ENCODE measurements at places on chromosomes 16 and 17.

DNA sequence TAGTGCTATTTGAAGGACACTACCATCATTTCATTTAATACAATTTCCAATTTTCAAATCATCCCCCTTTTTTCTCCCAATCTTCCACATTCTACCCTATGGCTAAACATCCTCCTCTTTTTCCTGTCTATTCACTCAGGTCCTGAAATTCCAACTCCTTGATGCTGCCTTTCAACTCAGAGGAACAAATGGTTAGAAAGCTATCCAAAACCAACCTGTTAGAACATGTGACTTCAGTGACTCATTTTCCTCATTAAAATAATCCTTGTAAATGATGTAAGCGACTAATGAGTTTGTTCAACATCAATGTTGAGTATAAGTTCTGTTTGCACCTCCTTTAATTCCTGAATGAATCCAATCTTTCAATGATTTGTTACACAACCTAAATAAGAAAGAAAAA is 5.5 kb downstream of the PSMD12 start:
- no peak for DNase-seq

DNA sequence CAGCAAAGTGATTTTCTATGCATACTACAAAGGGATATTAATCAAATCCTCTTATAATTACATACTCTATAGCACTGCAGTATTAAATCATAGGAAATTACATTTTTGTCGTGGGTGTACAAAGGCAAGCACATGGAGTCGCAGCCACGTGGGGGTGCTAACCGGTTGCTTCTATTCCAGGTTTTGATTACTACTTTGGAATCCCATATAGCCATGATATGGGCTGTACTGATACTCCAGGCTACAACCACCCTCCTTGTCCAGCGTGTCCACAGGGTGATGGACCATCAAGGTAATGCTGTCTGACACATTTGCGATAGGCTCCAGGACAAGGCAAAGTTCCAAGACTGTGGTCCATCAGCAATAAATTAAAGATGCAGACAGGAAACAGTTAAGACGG is 60.1 kb downstream of the ARSG start:
- no peak for DNase-seq

GRCh38 chr17:42522798-42523278 is 13.2 kb upstream of the NAGLU start:
- no peak for DNase-seq

DNA sequence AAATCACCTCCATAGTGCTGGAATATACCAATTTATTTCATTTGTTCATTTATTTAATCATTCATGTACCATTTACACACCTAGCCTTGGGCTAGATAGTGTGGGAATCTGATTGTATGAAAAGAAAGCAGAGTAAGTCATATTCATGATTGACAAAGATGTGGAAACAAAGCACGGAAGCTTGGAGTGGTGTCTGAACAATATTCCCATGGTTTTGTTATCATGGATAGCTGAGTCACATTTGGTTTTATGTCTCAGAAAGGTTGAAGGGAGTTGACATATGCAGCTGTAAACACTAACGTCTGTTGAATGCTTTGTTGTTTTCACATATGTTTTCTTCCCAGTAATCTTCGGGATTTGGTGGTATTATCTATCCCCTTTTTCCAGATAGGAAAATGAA is 76.6 kb downstream of the MAP2K4 start:
- DNase-seq = no peak

DNA sequence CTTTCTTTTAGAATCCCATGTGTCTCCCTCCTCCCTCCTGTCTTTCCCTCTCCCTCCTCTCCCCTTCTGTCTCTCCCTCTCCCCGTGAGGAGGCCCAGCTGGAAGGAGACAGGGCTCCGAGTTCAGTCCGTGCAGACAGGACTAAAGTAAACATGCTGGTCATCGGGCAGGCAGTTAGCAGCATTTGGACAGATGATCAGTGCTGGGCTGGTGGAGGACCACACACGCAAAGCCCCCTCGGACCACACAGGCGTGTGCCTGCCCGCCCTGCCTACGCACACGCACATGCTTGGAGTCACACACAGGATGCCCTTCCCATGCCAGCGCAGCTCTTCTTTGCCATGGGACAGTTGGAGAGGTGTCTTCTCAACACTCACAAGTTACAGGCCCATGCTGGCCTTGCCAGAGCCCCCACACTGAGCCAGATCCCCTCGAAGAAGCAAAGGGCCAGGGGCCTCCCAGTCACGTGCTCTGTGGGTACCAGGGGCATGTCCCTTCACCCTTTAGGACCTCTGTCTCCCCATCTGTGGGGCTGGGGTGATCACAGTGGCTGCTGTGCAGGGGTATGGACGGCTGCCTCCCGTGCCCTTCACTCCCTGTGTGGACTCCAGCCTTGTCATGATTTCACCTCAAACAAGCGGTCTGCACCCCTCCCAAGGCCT is 215.7 kb upstream of the FOXF1 start:
- no peak for DNase-seq

- DNase-seq = no peak
Observed at GRCh38 chr17:1898332-1898731, 68.5 kb downstream of the RPA1 start.

DNA sequence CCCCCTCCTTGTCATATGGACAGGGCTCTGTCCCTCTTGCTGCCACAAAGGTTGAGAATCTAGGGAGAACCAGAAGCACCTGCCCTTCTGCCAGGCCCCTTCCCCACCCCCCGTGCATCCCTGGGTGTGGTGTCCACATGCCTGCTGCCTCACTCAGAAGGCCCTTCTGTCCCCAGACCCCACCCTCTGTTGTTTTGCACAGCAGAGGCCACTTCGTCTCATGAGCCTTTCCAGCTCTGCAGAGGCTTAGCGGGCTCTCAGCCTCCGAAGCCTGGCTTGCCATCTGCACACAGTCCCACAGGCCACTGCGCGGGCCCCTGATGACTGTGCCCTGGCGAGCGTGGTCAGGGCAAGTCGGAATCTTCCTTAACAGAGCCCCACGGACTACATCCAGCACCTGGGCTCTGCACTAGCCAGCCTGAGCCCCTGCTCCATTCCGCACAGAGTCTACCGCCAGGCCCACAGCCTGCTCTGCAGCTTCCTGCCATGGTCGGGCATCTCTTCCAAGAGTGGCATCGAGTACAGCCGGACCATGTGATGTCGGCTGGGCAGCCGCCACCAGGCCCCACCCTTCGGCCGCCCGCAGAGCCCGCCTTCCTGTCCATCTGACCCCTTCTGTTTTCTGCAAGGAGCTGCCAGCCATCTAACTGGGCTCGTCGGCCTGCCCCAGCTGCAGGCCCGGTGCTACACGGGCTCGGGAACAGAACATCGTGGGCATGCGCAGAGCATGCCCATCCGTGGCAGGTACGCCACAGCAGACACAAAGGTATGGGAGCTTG is 10.8 kb downstream of the C16orf90 start:
- no peak for DNase-seq

DNA sequence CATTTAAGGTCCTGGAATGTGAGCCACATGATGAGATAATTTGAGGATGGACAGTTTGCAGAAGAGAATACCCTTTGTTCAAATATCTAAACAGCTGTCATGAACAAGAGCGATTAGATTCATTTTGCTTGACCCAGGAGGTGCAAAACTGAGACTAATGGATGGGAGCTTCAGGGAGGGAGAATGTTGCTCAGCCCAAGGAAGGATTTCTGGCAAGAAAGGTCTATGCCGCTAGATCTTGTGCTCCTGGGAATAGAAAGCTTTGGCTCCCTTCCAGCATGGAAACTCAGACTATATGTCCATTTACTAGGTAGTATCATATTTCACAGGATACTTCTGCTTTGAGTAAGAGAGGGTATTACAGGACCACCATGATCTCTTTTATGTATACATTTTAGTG is 14.8 kb upstream of the CDH11 start:
- DNase-seq = no peak

GRCh38 chr17:48546924-48547807 is 2.3 kb upstream of the HOXB2 start:
- DNase-seq = no peak

GRCh38 chr17:50603340-50603739 is 31.3 kb upstream of the ABCC3 start:
- no peak for DNase-seq

DNA sequence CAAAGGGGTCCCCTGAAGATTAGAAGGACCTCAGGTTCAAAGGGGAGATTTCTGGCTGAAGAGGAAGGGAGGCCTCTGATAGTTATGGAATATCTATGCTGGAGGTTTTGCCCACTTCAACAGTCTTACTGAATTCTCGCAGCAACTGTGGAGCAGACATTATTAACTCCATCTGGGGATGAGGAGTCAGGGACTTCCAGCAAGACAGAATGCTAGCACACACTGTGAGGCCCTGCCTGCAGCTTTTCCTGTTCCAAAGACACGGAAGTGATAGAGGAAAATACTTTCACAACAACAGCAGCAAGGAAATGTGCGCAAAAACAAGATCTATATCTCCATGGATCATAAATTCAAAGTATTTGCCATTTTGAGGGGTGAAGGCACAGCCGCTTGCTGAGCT is 72.8 kb downstream of the RPH3AL start:
- no peak for DNase-seq

DNA sequence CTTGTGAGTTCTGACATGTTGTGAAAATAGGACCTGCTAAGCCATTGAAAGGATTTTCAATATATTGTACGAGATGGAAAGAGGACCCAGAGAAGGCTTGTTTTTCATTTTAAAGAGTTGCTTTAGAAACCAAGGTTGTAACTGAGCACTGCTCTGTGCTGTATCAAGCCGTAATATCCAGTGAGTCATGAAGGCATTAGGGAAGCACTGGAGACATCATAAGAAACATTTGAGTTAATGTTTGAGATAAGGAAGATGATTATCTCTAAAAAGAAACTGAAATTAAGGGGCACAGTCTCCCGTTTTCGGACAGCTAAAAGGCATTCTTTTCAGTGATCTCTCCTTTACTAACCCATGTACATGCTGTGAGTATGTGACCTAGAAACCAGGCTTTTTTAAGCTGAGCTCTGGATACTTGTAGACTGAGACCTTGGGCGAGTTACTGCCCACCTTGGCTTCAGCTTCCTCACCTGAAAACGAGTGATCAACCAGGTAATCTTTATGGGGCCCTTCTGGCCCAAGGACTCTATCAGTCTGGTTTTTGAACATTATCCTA is 149.2 kb upstream of the TBX2 start:
- no peak for DNase-seq

GRCh38 chr17:39225308-39225958 is at the start of gene STAC2:
Gene STAC2 (minus strand): TSS chr17:39225945. CDS start chr17:39225502, 443 bp downstream.
- no peak for DNase-seq

DNA sequence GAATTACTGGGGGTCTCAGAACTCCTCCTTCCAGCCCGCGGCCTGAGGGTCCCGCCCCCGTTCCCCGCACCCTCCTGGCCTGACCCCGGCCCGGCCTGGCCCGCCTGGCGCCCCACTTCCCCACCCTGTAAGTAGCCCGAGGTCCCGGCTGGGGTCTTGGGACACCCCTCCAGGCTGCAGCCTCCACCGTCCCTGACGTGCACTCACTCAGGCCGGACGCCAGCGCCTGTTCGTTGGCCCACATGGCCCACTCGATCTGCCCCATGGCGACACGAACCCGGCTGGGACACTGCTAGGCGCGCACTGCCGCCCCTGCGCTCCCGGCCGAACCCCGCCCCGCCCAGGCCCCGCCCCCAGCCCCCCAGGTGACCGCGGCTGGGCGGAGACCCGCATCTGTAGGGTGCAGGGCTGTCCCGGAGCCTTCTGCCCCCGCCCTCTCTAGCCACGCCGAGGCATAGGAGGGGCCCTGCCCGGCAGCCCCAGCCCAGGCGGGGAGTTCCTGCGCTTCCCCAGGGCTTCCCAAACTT is at the start of gene CYBA:
Gene CYBA, minus strand, starts transcription at position 305 of the 527 bp plus-strand sequence. Its CDS starts 40 bp downstream, at position 265.
- DNase-seq = peak; percentile 69

GRCh38 chr17:50458270-50458669 is 10.4 kb downstream of the CHAD start:
- DNase-seq = no peak

GRCh38 chr16:69325784-69326171 is 4.6 kb downstream of the PDF start:
- DNase-seq = no peak

- no peak for DNase-seq
Observed at GRCh38 chr16:5928476-5929065, 831.0 kb upstream of the EEF2KMT start.

DNA sequence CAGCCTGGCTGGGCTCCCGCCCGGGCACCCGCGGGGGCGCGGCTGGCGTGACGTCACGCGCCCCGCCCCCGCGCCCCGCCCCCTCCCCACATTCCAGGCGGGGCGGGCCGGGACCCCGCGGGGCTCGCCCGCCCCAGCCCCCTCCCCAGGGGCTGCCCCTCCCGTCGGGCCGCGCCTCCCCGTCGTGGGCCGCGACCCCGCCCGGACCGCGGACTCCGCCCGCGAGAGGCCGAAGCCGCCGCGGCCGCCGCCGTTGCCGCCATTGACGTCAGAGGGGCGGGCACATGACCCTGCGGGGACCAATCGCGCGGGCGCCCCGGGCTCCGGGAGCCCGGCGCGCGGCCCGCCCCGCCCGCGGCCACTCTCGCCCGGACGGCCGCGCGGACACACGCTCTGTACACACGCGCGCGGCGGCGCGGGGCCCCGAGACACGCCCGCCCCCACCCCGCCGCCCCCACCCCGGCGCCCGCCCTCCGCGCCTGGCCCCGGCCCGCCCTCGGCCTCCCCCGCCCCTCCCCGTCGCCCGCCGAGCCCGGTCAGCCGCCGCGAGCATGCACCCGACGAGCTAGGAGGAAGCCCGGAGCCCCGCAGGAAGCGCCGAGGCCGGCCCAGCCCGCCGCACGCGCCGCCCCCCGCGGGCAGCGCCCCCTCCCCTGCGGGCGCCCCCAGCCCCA is at the start of gene CMIP:
Gene CMIP, plus strand, starts transcription at position 361 of the 674 bp plus-strand sequence.
- DNase-seq = peak; percentile 67

DNA sequence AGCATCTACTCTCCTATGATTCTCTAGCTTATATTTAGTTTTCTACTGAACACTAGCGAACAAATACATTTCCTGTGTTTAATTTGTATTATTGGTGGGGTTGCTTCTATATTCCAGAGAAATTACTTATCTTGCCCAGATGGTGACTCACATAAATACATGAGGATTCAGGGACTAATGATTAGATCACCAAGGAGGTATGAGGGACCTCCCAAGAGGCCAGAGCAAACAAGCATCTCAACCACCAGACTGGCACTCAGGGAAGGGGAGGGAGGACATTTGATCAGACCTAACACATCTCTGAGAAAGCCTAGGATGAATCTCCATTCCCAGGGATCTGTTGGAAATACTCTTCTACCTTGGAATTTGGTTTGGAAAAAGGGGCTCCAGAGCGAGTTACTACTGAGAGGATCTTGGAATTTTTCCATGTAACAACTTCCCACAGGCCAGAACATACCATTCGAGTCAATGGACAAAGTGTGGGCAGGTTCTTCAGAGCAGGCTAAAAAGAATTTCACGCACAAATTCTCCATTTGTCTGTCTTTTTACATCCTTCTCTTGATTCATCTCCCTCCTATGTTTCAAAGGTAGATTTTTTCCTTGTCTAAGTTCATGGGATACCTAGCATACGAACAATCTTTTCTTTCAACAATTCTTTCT is 262.6 kb upstream of the MYOCD start:
- no peak for DNase-seq

- DNase-seq = no peak
Observed at GRCh38 chr17:65627108-65627507, 65.7 kb upstream of the AXIN2 start.

DNA sequence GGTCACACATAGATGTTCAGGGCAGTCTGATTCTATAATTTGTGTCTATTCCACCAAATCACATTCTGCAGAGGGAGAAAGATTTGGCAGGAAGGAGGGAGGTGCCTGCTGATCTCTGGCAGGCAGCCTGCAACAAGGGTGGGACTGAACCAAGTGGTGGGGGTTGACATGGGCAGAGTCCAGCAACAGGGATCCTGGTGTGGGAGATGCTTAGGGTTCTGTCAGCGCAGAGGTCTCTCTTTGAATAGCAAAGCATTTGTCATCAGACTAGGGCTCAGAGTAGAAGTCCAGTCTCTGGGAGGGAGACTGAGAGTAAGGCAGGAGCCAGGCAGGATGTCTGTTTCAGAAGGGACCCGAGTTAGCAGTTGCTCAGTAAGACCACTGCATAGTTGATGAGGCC is 94.6 kb downstream of the UTP18 start:
- DNase-seq = no peak

Measured in stimulated activated CD8-positive, alpha-beta memory T cell treated with anti-CD3 and anti-CD28 coated beads, Interleukin-15, amount 100 ng/mL, for 4 hours (primary cell).